Cerebellar cortex (tissue), 1 donor: ENCODE measurements at places on chromosomes 6 and 20.
A peak's percentile ranks its signal among the peaks of the same experiment; 100 is the strongest.

DNA sequence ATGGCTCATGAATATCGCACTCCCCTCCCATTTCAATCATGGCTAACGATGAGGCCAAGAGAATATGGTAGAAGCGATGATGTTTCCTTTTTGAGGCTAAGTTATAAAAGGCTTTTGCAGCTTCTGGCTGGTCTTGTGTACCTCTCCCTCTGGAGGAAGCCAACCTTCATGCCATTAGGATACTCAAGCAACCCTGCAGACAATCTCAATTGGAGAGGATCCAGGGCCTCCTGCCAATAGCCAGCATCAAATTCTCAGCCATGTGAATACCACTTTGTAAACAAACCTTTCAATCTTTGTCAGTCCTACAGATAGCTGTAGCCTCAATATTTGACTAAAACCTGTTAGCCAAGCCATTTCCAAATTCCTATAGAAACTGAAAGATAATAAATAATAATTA, 738.4 kb downstream of the KIF16B start:
- peak; percentile 71 for DNase-seq

GRCh38 chr20:3710703-3711483, 1.5 kb downstream of the SIGLEC1 start:
- peak; percentile 24 for DNase-seq

- DNase-seq: peak; percentile 40
These were observed at the start of gene SNX9 for GRCh38 chr6:157823001-157823527. TSS of gene SNX9 (plus strand) at chr6:157823246. CDS start at chr6:157823435, 189 bp downstream.

- DNase-seq: peak; percentile 65
These were observed 868 bp upstream of the SLC2A4RG start for GRCh38 chr20:63738687-63739129.

GRCh38 chr6:145241039-145241438, 494.3 kb downstream of the EPM2A start:
- no peak for DNase-seq

- peak; percentile 53 for DNase-seq
These were observed 18.6 kb downstream of the ANKRD60 start for GRCh38 chr20:58209652-58210397.

GRCh38 chr6:162974685-162975084, 246.9 kb downstream of the PACRG start:
- no peak for DNase-seq

- peak; percentile 61 for DNase-seq
These were observed 381.6 kb downstream of the GJA1 start for GRCh38 chr6:121816906-121817540.

DNA sequence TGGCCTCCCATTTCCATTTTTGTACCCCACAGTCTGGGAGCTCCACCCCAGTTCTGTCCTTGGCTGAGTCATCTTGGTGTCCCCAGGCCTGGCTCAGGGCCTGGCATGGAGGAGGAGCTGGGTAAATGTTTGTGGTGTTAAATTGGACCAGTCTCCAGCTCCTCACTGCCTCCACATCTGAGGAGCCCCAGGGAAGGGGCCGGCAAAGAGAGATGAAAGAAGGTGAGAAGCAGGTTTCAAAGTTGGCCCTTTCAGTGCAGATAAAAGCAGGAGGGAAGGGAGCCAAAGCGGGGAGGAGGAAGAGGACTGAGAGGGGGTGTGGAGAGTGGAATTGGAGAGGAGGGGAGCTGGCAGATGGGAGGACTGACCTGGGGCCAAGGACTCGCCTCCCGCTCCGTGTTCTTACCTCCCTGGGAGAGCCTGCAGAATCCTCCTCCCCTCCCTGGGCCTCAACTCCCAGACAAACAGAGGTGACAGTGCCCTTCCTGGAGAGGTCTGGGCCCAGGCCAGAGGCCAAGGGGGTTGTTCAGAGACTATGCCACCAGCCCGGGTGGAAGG, 89.0 kb downstream of the CD40 start:
- DNase-seq: peak; percentile 85

GRCh38 chr20:43751167-43752050, 24.6 kb upstream of the GTSF1L start:
- DNase-seq: no peak

DNA sequence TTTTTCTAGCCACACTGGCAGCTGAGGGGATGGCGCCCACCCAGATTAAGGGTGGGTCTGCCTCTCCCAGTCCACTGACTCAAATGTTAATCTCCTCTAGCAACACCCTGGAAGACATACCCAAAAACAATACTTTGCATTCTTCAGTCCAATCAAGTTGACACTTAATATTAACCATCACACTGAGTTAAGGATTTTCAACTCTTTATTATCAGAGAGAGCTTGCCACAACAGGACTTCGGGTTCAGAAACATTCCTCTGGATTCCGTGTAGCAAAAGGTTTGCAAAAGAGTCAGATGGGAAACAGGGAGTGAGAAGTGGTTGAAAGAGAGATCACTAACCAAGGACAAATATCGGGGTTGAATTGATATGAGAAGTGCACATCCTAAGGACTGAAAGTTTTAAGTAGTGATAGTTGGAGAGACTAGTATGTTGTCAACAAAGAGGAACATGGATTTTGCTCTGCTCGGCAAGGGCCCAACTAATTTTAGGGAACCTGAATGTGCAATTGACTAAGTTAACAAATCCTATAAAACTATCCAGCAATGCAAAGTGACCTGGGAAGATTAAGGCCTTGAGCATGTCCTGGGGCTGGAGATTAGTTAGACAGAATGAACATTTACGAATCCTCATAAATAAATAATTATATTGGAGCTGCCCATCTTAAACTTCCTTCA, 137.0 kb upstream of the TENT5A start:
- no peak for DNase-seq
